ENCODE measurements at places on chromosomes 5 and 9.

DNA sequence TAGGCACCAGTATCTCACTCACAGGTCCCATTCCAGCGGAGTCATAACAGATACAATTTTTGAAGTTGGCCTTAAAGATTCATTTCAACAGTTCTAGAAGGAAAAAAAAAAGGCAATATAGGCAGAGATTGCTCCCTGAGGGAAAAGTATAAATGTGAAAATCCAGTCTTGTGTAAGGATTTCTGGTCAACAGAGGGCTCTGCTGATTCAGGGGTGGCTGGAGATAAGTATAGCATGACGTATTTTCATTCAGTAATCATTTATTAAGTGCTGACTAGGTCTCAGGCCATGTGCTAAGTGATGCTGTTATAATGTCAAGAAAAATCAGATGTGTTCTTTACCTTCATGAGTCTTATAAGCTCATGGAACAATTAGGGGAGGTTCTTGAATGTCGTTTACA, 377.3 kb upstream of the MEF2C start:
- no peak for DNase-seq

DNA sequence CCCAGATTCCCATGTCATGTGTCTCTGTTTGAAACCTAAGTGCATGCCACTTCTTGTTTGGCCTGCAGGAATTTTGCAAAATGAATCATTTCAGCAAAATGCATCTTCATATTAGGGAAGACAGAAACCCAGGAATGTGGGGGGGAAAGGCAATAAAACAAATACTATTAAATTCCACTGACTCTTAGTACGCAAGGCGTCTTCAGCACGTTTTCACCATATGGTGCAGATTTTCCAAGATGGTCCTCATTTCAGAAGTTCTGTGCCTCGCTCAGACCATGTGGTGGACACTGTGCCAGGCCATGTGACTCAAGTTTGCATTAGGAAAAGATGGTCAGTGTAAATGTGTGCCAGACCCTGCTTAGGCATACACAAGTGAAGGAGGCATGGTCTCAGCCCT, 184.0 kb downstream of the ACTL7B start:
- no peak for DNase-seq

DNA sequence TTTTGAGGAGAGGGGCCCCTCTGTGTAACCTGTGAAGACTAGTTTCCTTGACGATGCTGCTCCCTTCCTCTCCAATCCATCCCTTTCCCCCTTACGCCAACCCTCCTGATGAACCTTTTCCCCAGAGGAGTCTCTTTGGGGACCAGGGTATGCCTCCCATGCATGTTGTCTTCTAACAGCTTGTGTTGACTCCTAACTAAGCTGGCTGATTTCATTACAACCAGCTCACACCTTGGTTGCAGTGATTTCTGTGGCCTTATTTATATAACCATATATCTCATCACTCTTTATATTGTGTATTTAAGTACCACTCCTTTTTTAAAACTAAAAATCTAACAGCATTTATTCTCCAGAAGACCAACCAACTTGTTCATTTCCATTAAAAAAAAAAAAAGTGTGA, 42.5 kb downstream of the SFXN1 start:
- DNase-seq, result no peak

- DNase-seq, result no peak
Observed at GRCh38 chr9:71637375-71637774, 130.9 kb downstream of the CEMIP2 start.

DNA sequence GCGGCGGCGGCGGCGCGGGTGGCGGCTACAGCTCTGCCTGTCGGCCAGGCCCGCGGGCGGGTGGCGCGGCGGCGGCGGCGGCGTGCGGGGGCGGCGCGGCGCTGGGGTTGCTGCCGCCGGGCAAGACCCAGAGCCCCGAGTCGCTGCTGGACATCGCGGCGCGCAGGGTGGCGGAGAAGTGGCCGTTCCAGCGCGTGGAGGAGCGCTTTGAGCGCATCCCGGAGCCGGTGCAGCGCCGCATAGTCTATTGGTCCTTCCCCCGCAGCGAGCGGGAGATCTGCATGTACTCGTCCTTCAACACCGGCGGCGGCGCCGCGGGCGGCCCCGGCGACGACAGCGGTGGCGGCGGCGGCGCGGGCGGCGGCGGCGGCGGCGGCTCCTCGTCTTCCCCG, 296 bp downstream of the ZSWIM6 start:
- DNase-seq, result no peak

GRCh38 chr9:108101410-108101809, 611.8 kb upstream of the KLF4 start:
- no peak for DNase-seq

DNA sequence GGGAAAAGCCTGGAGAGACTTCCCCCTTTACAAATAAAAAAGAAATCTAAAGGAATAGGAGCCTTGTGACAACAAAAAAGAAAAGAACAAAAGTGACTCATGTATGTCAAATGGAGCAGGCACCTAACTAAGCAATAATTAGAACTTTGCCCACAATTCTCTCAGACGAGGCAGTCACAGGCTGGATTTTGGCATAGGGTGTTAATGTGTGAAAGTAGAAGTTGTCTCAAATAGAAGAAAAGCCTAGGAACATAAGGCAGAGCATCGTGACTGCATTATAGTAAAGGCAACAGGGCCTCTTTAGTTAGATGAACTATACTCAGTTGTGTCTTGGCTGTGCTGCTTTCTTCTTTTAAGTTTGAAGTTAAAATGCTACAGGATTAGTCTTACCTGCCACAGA, 219.9 kb upstream of the TMEM161B start:
- DNase-seq, result no peak

- DNase-seq, result peak; percentile 45
Observed at GRCh38 chr5:106894964-106895363, 775.8 kb downstream of the EFNA5 start.

- DNase-seq, result no peak
Observed at GRCh38 chr5:172493461-172493860, 39.1 kb upstream of the SH3PXD2B start.

All from brain microvascular endothelial cell (primary cell).